WTC11 (cell line): ENCODE measurements at places on chromosomes 11 and 22.

DNA sequence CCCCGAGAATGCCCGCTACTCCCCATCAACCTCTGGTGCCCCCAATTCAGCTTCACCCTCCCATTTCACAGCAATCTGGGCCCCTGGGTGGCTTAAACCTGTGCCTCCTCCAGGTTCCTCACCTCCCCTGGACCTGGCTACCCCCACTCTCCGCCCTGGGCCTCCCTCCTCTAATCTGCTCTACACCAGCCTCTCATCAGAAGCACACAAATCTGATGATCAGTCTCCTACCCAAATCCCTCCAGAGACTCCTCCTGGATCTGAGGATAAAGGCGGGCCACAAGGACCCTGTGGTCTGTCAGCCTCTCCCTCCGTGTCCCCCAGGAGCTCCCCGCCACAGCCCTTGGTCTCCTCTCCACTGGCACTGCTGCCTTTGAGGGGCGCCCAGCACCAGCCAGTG is 23.2 kb upstream of the IGLL1 start:
- no peak for DNase-seq

GRCh38 chr11:33967451-33967850 is 75.6 kb upstream of the LMO2 start:
- no peak for DNase-seq

DNA sequence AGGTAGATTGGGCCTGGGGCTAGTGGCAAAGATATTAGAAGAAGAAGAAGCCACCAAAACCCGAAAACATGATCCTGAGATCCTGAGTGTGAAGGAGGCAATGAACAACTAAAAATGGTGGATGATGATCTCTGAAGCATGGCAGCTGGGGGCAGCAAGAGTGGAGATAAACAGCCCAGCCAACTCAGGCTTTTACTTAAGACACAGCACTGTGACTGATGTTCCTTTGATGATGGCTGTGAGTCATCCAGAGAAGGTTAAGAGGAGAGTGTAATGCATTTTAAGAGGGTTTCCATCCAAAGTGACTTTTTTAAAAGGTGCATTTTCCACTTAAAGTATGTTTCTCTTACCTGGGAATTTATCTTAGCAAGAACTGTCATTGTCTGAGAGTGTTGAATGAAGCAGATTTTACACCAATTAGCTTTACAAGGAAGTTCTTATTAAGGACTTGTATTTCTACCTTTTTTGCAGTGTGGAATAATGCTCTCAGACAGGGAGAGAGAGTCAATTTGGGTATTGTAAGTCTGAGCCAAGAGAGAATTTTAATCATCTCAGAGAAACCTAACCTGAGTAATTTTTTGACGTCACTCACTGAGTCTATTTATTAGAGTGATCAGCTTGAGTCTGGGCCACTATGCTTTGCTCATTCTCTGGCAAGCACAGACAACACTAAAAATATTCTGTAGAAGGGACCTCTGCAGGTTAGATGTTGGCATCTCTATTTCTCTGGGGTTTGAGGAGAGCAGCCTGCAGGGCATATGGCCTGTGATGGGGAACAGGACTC is 14.1 kb upstream of the CALCB start:
- DNase-seq: no peak

GRCh38 chr22:30007361-30007760 is 72.9 kb upstream of the HORMAD2 start:
- DNase-seq: no peak

GRCh38 chr22:50027639-50028537 is 15.3 kb upstream of the IL17REL start:
- no peak for DNase-seq

- DNase-seq: no peak
Measured at GRCh38 chr11:26244207-26244606, 87.7 kb upstream of the ANO3 start.

DNA sequence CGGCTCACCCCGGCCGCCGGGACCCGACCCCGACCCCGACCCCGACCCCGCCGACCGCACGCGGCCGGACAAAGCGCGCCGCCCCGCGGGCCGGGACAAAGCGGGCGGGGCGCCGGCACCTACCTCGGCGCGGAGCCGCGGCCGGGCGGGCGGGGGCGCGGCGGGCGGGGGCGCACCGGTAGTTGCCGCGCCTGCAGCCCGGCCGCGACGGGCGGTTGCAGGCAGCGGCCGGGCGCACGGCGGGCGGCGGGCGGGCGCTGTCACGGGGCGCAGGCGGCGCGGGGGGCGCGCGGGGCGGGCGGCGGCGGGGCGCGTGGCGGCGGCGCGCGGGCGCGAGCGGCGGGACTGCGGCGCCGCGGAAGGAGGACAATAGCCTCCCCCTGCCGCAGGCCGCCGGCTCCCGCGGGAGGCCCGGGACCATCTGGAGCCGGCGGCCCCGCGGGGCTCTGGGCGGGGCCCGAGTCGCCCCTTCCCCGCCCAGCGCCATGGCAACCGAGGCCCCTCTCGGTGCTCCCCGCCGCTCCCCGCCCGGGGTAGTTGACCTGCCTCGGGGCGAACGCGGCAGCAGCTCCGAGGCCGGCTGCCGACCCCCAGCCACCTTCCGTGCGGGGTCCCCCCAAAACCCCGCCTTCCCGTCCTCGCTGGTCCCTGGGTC is 851 bp downstream of the SPTBN2 start:
- DNase-seq: peak; percentile 45

- DNase-seq: no peak
Measured at GRCh38 chr22:47167056-47167455, 404.6 kb downstream of the TBC1D22A start.

DNA sequence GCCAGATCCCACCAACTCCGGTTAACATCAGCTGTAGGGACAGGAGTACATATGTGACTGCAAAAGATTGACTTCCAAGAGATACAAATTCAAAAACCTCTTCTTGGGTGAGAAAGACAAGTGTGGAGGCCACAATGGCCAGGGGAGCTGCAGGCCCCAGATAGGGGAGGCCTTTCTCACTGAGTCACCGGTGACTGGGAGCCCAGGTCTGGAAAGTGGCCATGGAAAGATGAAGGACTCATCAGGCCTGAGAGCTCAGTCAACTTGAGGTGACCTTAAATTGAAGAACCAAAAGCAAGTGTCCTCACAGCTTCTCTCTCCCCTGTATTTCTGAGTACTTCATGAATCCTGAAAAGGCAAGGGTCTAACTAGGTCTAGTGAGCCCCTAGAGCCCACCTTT is 90.4 kb upstream of the CLPB start:
- DNase-seq: no peak

DNA sequence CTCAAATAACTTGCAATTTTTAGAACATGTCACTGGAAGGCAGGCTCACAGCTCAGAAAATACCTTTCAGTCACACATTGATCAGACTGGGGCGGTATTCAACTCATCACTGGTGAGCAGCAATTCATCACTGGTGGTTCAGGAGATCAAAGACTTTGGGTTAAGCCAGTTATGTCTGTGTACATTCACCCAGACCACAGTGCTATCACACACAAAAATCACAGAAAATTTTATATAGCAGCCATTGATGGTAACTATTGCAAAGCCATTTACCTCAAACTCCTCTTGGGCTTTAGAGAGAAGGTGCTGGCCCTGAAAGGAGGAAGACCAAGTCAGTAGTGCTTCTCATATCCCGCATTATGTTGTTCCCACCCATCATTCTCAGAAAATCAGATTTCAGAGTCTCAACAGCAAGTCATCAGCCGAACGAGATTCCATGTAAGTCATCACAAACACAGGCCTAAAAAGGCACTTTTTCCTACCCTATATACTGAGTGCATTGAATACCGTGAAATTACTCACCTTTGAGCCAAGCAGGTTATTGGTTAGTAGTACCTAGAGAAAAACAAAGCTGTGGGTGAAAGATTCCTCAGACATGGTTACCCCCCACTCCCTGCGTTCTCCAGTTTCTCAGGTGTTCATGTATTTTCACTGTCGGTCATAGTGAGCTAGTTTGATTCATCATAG is 14.0 kb upstream of the WDR74 start:
- DNase-seq: no peak

DNA sequence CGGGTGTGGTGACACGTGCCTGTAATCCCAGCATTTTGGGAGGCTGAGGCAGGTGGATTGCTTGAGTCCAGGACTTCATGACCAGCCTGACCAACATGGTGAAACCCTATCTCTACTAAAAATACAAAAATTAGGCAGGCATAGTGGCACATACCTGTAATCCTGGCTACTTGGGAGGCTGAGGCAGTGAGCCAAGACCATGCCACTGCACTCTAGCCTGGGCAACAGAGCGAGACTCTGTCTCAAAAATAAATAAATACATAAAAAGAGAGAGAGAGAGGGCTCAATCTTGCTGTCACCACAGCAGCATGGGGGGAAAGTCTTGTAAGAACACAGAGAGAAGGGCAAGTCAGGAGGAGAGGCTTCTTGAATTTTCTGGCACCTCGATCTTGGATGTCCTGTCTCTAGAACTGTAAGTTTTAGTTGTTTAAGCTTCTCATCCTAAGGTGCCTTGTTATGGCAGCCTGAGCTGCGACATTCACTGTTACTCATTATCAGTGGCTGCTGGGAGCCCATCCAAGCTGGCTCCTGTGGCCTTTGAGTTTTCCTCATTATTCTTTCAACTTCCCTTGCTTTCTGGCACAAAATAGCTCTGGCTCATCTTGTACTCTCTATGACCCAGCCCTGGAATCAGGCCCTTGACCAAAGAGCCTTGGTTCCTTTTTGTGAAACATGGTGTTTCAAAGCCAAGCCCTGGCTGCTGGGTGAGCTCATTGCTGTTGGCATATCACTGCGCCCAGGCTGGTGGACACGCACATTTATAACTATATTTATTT is 8.0 kb upstream of the PSMC3 start:
- no peak for DNase-seq

DNA sequence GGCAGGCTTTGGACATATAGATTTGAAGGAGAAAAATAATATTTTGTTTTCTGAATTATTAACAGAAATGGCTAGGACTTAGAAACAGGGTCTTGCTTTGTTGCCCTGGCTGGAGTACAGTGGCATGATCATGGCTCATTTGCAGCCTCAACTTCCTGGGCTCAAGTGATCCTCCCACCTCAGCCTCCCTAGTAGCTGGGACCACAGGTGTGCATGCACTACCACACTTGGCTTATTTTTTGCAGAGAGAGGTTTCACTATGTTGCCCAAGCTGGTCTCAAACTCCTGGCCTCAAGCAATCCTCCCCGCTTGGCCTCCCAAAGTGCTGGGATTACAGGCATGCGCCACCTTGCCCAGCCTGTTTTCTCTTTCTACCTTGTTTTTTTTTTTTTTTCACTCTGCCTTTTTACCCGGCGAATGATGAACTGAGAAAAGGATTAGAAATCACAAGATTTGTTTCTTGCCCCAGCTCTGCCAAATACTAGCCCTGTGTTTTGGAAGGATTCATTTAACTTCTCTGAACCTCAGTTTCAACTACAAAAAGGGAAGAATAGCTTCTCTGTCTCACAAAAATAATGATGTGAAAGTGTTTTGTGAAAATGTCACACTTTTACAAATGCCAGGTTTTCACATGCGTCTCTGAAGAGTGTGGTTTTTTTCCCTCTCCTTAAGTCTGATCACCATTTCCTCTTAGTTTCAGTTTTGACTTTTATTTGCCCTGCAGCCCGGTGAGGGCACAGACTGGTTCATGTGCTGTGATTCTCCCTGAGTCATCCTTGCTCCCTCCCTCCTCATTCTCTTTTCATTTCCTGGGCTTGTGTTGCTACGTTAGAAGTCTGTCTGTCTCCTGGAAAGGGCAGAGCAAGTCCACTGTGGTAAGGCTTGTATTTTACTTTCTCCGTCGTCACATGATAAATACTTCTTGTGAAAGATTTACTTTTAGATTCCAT is 67.7 kb downstream of the BCL2L13 start:
- DNase-seq: no peak

DNA sequence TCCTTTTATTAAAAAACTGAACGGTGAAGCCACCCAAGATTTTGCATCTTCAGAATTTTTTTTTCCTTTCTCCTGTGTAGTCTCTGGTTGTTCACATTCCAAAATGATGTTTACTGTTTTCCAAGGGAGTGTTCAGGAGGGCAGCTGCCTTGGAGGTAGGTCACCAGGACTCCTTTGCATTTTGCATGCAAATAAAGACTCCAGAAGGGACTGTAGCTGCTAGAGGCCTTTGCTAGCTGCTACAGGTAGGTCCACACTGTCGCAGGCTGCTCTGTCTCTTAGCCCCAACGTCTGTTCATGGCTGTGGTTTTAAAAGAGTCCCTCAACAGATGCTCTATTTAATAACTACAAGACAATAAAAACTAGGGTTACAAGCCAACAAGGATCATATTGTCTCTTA is 11.4 kb downstream of the CTSC start:
- DNase-seq: peak; percentile 33

- DNase-seq: no peak
Measured at GRCh38 chr11:133388975-133389568, 143.2 kb downstream of the OPCML start.

DNA sequence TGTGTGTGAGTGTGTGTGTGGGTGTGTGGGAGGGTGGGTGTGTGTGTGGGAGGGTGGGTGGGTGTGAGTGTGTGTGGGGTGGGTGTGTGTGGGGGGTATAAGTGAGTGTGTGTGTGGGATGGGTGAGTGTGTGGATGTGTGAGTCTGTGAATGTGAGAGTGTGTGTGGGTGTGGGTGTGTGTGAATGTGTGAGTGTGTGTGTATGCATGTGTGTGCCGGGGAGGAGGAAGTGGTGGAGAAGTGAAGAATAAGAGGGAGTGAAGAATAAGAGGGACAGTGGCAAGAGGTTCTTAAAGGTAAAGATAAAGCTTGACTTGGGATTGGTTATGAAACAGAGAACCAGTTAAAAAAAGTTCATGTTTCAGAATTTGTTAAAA is 54.0 kb downstream of the PRR5L start:
- DNase-seq: no peak

DNA sequence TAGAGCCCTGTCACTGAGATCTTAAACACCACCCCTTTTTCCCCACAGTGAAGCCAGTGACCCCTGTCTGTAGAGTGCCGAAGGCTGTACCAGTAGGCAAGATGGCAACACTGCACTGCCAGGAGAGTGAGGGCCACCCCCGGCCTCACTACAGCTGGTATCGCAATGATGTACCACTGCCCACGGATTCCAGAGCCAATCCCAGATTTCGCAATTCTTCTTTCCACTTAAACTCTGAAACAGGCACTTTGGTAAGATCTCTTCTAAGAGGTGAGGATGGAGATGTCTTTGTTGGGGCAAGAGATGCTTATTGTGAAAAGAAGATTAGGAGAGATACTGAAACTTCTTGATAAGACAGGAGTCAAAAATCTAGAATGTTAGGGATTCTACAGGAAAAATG is 75.9 kb downstream of the JAM3 start:
- DNase-seq: no peak

- no peak for DNase-seq
Measured at GRCh38 chr22:31922534-31922933, 21.8 kb upstream of the YWHAH start.

GRCh38 chr11:64649291-64649697 is 58.3 kb downstream of the SLC22A12 start:
- DNase-seq: peak; percentile 72

DNA sequence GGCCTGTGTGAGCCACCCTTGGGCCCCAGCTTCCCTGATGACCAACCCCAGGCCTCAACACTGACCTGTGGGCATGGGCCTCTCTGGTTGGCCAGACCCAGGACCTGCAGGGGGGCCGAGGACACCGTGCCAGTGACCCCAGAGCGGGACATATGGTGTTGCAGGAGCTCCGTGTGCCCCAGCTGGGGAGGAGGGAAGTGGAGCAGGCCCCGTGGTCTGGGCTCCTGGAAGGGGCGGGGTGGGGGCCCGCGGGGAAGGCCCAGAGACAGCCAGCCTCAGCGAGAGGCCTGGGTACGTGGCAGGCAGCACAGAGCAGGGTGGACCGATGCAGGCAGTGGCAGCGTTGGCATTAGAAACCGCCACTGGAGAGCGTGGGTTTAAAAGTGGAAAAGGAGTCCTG is 22.2 kb downstream of the MUC6 start:
- no peak for DNase-seq
